Fibroblast of the aortic adventitia (primary cell): ENCODE measurements at places on chromosomes 2 and 18. TPM values are rescaled to one million over a fixed set of nuclear protein-coding genes. Genes with fewer than 3 reads are reported as not detected.

Gene B3GNT7
- total RNA-seq = 0.27 and 0.98 TPM in 2 replicates

Gene XIRP2
- 0.09 TPM in 1 of 2 replicates, not detected in the other for total RNA-seq

Gene CYP1B1
- 146 and 199 TPM in 2 replicates for total RNA-seq

Gene RTP5
- not detected in 2 replicates for total RNA-seq

DNA sequence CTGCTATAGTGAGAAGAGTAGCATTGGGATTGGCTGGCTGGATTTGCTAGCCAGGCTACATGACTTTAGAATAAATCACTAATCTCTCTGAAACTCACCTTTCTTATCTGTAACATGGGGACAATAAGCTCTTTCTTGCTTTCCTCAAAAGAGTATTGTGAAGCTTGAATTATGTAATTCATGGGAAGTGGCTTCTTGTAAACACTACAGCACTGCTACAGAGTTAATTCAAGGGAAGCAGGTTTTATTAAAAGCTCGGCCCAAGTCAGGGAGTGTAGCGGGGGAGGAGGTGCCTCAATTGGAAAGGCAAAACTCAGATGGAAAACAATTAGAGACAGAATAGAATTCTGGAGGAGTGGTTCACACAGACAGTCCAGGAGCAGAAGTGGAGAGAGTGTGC lies 100.9 kb upstream of the CELF4 start:
- no peak for DNase-seq

GRCh38 chr2:48313036-48313877 lies 216.7 kb upstream of the STON1 start:
- DNase-seq = no peak

- DNase-seq = no peak
Measured at GRCh38 chr2:66794551-66794950, 359.6 kb downstream of the MEIS1 start.

GRCh38 chr2:146927080-146927711 lies 917.6 kb upstream of the ACVR2A start:
- DNase-seq = peak; percentile 90

DNA sequence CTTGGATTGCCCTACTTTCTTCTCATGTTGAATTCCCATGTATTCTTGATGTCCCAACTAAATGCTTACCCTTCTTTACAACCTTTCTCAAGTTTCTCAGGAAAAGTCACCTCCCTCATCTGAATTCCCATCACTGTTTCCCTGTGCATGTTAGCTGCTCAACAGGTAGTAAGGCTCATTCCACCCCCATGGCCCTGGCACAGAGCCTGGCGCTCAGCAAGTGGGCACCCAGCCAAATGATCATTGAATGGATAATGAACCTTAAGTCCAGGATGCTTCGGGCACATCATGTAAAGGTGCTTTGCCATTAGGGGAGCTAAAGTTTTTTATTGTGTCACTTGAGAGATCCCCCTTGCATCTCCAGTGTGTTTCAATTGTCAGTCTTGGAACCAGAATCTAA lies 124.0 kb downstream of the PKP4 start:
- no peak for DNase-seq

- DNase-seq = no peak
Measured at GRCh38 chr18:59377613-59378337, 18.7 kb upstream of the LMAN1 start.

GRCh38 chr2:216549926-216550690 lies 51.5 kb downstream of the RPL37A start:
- DNase-seq = no peak

- DNase-seq = no peak
Measured at GRCh38 chr18:31538837-31539236, 40.9 kb downstream of the DSG2 start.

GRCh38 chr18:26956863-26957262 lies 91.4 kb upstream of the AQP4 start:
- DNase-seq = no peak
